ENCODE measurements at places on chromosomes 3 and 15.

DNA sequence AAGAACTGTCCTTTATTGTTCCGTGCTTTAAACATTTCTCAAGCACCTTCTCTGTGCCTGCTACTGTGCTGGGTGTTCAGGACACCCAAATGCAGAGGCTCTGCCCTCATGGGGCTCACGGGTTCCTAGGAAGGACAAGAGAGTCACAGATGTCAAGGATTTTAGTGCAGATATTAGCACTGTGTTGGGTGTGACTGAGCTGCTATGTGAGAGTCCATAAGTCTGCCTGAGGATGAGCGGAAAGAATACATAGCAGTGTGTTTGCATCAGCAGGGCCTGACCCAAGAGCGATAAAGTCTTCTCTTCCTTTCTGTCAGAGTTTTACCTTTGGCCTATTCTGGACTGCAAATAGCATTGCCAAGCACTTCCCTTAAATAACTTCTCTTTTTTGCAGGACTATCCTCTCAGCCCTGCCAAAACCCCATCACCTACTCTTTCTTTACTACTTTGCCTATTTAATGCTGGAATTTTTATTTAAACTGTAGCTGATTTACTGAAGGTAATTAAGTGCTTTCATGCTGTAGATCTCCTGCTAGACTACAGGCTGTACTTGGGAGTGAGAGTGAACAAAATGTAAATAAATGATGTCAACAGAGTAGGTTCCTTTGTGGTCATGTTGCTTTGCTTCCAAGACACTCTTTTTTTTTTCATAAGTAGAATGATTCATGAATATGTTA, 459.4 kb upstream of the TPRG1 start:
- H3K27ac ChIP-seq = peak overlapping the region; percentile 33
- peaks cover 23% of the 10 kb centered on the region for H3K4me1 ChIP-seq
- H3K36me3 ChIP-seq = no peaks in the 10 kb centered on the region
- H3K4me3 ChIP-seq = no peak overlapping the region
- no peaks in the 10 kb centered on the region for H3K27me3 ChIP-seq

DNA sequence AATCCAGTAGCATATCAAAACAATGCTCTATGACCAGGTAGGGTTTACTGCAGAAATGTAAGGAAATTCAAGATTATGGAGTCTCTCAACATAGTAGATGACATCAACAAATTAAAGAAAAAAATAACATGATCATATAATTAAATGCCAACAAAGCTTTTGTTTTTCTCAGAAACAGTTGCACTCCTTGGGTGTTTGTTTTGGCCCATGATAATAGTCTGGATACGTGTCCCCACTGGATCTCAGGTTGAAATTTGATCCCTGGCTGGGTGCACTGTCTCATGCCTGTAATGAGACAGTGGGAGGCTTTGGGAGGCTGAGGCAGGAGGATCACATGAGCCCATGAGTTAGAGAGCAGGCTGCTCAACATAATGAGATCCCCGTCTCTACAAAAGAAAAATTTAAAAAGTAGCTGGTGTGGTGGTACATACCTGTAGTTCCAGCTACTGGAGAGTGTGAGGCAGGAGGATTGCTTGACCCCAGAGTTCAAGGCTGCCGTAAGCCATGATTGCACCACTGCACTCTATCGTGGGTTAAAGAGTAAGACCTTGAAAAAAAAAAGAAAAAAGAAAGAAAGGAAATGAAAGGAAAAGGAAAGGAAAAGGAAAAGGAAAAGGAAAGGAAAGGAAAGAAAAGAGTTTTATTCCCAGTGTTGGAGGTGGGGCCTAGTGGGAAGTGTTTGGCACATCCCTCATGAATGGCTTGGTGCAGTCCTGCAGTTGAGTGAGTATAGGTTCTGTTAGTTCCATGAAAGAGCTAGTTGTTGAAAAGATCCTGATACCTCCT, 53.3 kb upstream of the FOXB1 start:
- no peaks in the 10 kb centered on the region for H3K27me3 ChIP-seq
- H3K4me1 ChIP-seq = no peaks in the 10 kb centered on the region
- no peak for DNase-seq
- no peaks in the 10 kb centered on the region for H3K36me3 ChIP-seq
- no peak overlapping the region for H3K4me3 ChIP-seq

- no peak for DNase-seq
Measured at GRCh38 chr15:22989576-22990477, 9.7 kb upstream of the CYFIP1 start.

- DNase-seq = no peak
- H3K27me3 ChIP-seq = no peaks in the 10 kb centered on the region
- no peak overlapping the region for H3K27ac ChIP-seq
- H3K4me3 ChIP-seq = no peak overlapping the region
- peaks cover 11% of the 10 kb centered on the region for H3K36me3 ChIP-seq
Measured at GRCh38 chr3:189966843-189967242, 153.9 kb downstream of the P3H2 start.

- no peaks in the 10 kb centered on the region for H3K4me1 ChIP-seq
- H3K4me3 ChIP-seq = no peak overlapping the region
- DNase-seq = no peak
- H3K27ac ChIP-seq = no peak overlapping the region
- H3K36me3 ChIP-seq = no peaks in the 10 kb centered on the region
Measured at GRCh38 chr3:191963182-191963581, 502.2 kb downstream of the PYDC2 start.

- peaks cover 97% of the 10 kb centered on the region for H3K36me3 ChIP-seq
- no peaks in the 10 kb centered on the region for H3K27me3 ChIP-seq
- no peak overlapping the region for H3K27ac ChIP-seq
- no peak overlapping the region for H3K4me3 ChIP-seq
- no peaks in the 10 kb centered on the region for H3K4me1 ChIP-seq
- no peak for DNase-seq
Measured at GRCh38 chr15:30941520-30941919, 37.8 kb downstream of the FAN1 start.

DNA sequence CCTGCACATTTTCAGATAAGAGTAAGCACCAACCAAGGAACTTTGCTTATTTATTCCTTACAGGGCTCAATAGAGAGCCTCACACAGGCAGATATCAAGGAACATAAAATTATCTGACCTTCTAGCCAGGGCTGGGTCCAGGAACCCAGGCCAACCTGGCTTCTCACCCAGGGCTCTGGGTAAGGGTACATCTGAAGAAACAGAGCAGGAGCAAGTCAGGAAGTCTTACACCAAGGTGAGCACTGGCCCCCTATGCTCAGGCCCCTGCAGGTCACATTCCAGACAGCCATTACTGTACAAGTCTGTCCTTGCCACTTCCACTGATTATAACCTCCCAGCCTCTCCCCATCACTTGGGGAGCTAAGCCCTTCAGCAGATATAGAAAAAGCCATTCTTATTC, 19.1 kb downstream of the TF start:
- no peaks in the 10 kb centered on the region for H3K36me3 ChIP-seq
- H3K4me3 ChIP-seq = no peak overlapping the region
- no peak for DNase-seq
- no peak overlapping the region for H3K27ac ChIP-seq
- H3K27me3 ChIP-seq = no peaks in the 10 kb centered on the region
